ENCODE measurements at places on chromosomes 1 and 21.

- peak; percentile 49 for DNase-seq
These were observed at the start of gene SAMD11 for GRCh38 chr1:923131-923990. SAMD11 (plus strand) TSS chr1:923923; CDS start chr1:924432, 509 bp downstream.

DNA sequence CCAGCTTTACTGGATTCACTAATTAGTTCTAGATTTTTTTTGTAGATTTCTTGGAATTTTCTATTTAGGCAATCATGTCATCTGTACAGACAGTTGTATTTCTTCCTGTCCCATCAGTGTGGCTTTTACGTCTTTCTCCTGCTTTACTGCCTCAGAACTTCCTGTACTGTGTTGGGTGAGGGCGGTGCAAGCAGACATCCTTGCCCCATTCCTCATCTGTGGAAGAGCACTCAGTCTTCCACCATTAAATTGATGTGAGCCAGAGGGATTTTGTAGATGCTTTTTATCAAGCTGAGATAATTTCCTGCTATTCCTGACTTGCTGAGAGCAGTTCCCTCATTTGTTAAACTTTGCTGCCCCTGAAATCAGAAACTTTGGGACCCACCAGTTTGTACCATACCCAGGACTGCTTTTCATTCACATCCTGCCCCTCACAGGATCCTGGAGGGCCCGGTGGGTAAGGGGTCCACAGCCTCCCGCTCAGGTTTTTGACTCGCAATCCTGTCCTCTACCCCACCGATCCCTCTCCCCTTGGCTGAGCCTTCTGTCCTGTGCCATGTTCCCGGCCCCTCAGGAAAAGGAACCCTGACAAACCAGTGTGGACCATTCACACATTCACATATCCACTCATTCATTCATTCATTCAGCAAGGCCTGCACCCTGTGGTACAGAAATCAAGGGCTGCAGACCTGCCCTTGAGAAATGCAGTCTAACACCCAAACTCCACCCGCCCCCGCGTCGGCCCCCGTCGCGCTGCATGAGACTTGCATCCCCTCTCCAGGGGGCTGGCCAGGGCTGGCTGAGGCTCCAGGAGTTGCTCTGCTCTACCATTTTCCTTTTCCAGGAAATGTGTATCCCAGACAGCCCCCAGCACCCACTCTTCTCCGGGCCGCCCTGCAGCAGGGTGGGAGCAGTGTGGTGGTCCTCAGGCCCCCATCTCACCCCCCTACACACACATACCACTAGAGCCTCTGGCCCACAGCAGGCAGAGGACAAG, 246.5 kb upstream of the VAMP3 start:
- no peak for DNase-seq

DNA sequence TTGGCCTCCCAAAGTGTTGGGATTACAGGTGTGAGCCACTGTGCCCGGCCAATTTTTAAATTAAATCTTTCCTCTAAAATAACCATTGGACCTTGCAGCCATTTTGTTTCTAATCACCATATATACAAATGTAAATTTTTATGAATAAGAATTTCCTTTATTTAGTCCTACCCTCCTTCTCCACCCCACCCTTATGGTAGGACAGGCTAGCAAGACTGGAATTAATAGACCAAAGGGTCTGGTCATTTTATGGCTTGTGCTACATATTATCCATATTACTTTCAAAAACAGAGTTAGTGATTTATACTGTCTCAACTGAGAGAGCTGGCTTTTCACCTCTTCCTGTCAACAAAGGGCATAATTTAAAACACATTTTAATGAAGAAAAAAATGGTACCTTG, 26.5 kb downstream of the L1TD1 start:
- DNase-seq: no peak

DNA sequence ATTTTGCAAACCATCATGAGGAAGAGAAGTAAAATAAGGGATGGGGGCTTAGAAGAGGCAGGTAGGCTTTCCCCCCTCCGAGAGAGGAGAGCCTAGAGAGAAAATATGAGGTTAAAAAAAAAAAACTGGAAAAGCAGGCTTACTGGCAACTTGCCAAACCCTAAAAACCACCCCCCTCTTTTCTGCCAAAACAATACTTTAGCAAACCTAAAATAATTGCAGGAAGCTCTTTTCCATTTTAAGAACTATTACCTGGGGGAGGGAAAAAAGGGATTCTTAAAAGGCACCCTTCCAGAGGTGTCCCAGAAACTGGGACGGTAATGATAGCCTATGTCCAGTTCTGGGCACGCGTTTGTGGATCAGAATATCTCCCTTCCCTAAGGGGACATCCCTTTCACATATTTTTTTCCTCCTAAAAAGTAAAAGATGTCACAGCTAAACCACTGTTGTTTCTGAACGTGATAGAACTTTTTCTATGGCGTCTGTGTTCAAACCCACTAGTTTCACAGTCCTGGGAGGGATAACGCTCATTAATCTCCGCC, 1.1 kb upstream of the NFIA start:
- DNase-seq: peak; percentile 19

DNA sequence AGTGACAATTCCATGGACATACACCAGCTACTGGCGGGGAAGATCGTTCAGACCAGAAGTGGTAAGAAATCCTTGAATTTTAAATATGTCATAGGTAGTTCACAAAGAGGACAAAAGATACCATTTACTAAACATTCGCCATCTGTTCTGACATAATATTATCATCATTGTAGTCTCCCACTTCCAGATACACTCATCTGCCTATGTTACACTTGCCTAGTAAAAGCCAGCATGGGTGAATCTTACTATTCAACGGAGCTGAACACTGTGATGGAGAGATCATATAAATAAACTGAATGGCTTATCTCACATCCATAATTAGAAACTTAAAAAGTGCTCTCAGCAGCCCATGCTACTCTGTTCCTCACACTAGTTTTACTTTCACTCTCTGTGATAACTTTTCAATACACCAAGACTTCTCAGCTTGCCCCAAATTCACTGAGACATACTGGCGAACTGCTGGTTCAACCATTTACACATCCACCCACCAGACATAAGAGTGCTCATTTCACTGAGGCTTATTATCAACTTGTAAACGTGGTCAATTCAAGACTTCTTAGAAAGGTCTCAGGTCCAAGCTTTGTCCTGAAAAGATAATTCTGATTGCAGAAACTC, 463 bp upstream of the PRRC2C start:
- DNase-seq: no peak

- no peak for DNase-seq
These were observed 6.6 kb upstream of the CD48 start for GRCh38 chr1:160718210-160718609.

DNA sequence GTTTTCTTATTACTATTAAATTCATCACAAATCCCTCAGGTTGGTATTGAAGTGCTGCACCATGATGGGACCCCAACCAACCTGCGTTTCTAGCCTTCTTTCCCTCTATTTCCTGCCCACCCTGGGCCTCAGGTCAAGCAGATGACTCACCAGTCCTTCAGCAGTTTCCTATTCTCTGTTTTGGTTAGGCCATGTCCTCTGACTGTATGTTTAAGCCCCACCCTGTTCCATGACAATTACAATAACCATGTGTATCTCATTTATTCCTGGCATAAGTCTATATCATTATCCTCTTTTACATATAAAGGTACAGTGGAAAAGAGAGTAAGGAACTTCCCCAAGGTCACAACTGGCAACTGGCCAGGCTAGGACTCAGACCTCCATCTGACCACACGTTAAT, 5.3 kb upstream of the FAM78B start:
- no peak for DNase-seq

- DNase-seq: no peak
These were observed 202.5 kb upstream of the LYPLAL1 start for GRCh38 chr1:218971156-218971555.

- no peak for DNase-seq
These were observed 75.3 kb downstream of the CD58 start for GRCh38 chr1:116495535-116495934.

GRCh38 chr1:51620470-51620869, 3.6 kb downstream of the OSBPL9 start:
- DNase-seq: no peak

GRCh38 chr1:217977943-217978342, 307.1 kb upstream of the RRP15 start:
- no peak for DNase-seq

- no peak for DNase-seq
These were observed 544.4 kb downstream of the PLPP3 start for GRCh38 chr1:56034847-56035481.
